Fibroblast of skin of left quadriceps (primary cell): ENCODE measurements at places on chromosomes 4 and X.

DNA sequence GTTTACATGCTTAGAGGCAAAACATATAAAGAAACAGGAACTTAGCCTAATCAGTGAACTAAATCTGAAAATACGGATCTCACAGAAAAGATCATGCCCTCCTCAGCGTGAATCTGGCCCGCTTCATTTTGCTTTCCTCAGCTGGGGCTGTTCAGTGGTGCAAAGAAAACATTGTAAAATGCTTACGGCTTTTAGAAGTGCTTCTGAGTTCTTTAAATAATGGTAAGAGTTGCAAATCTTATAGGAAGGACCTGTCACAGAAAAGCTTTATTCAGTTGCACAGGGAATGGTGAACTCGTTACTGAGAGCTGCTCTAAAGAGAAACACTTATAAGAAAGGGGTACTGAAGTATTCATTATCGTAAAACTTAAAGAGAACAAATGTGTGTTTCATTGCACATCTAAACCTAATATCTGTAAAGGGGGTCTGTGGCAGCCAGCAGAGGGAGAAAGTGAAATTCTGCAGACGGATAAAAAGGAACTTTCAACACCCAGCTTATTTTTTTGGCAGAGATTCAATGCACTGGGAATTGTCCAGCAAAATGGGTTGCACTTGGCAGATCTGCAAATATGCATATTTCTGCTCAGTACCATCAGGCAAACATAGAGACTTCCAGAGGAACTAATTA, 139.2 kb upstream of the ANK2 start:
- peak; percentile 74 for DNase-seq

- DNase-seq, result no peak
Measured at GRCh38 chr4:41408859-41409593, 128.9 kb upstream of the LIMCH1 start.

DNA sequence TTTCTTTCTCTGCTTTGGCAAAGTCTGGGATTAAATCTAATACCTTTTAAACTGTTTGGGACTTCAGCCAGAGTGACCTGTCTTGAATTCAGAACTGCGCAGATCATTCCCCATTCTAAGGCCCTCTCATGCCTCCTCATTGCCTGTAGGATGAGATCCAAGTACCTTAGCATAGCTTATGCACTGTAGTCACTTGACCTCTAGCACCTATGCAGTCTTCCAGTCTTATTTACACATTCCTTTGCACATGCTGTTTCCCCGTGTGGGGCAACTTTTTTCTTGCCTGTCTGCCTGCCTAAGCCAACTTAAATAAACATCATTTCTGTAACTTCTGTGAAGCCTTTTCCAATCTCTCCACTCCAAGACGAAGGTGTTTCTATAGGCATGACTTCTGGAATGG, 68.4 kb downstream of the AR start:
- no peak for DNase-seq

DNA sequence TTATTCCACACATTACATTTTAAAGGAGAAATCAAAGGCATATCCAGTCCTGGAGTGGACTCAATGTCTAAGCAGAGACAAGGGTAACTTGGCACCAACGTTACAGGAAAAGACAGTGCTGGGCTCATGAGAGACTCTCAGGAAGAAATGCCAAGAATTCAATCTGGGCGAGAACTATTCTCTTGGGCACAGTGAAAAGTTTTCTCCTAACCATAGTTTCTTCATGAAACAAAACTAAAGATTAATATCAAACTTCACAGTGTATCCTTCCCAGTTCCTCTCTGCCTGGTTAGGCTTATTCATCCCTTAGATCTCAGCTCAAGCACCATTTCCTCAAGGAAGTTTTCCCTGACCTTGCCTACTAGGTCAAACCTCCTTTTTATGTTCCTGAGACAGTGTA, 109.4 kb upstream of the TLL1 start:
- DNase-seq, result no peak

- peak; percentile 48 for DNase-seq
Measured at GRCh38 chr4:56907489-56908205, at the start of gene REST. TSS of gene REST (plus strand) at chr4:56907900. CDS start at chr4:56910639, 2,739 bp downstream.

GRCh38 chr4:110305455-110305854, 107.0 kb upstream of the ELOVL6 start:
- no peak for DNase-seq

GRCh38 chrX:153684467-153685155, 3.1 kb upstream of the SLC6A8 start:
- no peak for DNase-seq

DNA sequence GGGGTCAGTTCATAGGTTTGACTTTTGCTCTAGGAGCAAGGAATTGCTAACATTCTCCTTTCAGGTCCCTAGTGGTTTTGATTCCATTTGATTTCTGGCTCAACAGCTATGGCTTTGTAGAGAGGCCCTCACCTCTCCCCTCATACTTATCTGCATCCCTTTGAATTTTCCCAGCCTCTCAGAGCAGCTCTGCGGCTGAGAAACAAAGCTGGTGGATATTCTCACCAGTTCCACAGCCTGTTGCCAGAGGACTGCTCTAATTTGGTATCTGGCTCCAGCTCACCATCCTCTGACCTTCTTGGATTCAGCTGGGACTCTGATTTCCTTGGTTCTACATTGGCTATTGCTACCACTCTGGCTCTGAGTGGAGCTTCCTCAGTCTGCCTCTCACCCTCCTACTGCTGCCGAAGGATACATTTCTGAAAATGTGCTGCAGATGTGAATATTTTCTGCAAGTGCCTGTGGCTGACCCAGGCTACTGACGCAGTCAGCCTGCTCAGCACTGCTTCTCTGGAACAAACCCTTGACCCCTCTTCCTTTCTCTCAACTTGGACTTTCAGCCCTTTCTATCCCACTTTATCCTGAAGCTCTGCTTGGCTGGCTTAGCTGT, 110.9 kb upstream of the ENPEP start:
- no peak for DNase-seq

DNA sequence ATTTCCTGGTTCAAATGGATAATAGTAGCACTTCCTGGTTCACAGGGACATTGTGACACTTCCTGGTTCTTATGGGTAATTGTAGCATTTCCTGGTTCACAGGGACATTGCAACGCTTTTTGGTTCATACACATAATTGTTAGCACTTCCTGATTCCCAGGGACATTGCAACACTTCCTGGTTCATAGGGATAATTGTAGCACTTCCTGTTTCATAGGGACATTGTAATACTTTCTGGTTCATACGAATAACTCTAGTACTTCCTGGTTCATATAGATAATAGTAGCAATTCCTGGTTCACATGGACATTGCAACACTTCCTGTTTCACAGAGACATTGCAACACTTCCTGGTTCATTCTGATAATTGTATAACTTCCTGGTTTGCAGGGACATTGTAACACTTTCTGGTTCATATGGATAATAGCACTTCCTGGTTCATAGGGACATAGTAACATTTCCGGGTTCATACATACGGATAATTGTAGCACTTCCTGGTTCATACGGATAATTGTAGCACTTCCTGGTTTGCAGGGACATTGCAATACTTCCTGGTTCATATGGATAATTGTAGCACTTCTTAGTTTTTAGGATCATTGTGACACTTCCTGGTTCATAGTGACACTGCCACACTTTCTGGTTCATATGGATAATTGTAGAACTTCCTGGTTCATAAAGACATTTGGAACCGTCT, 61.6 kb upstream of the CD99 start:
- DNase-seq, result no peak

- DNase-seq, result no peak
Measured at GRCh38 chr4:181234951-181235680, 1008.1 kb upstream of the TENM3 start.

DNA sequence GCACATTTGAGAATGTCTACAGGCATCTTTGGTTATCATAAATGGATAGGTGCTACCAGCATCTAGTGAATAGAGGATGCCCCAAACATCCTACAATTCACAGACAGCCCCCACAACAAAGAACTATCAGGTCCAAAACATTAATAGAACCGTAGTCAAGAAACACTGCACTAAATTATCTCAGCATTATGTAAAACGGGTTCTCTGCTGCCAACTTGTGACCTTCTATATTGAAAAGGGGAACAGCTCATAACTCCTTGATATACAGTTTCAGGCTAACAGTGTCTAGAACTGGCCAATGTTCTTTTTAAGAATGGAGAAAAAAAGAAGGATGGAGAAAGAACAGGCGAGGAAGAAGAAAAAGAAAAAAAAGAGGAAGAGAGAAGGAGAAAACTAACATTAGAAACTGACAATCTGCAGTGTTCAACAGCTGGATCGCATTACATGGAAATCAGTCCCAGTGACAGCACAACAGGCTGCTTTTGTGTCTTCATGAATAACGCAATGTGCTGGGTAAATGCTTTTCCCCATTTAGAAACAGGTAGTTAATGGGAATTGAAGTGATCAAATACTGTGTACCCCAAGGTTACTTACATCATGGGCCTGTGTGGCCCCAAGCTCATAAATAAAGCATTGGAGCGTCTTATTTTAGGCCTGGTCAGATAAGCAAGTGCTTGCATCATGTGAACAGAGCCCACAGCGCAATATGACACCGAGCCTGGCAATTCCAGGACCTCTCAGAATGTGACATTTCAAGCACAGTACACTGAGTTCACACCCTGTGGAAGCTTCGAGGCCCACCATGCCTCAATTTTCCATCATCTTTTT, 339.5 kb downstream of the DHX15 start:
- DNase-seq, result no peak

DNA sequence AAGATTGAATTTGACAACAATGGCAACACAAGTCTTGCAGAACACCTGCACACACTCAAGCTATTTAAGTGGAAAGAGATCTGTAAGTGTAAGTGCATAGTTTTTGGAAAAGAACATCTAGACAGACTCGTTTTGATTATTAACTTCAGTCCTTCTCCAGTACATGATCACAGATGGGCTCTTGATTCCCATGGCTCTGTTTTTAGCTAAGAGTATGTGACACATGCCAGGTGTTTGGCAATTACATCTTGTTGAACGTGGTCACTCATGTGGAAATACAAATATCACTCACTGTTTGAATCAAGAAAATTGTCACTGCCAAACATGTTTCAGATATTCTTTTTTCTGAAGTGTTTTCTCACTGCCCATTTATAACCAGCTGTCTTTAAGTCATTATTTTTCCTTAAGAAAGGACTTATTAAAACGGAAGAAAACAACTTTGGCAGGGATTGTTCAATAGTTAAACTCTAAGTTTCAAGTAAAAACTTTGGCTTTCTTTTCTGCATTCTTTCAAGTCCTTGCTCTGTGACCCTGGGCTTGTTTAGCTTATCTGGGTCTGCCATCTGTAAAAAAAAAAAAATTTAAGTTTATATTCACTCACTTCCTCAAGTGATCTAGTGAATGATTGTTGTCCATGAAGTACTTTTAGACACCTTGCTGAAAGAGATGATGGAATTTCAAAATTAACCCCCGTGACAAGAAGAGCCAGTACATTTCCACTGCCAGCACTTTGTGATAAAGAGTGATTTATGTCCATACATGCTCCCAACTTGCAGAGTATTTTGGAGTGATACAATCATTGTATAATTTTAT, 125.4 kb downstream of the ATXN3L start:
- DNase-seq, result no peak

DNA sequence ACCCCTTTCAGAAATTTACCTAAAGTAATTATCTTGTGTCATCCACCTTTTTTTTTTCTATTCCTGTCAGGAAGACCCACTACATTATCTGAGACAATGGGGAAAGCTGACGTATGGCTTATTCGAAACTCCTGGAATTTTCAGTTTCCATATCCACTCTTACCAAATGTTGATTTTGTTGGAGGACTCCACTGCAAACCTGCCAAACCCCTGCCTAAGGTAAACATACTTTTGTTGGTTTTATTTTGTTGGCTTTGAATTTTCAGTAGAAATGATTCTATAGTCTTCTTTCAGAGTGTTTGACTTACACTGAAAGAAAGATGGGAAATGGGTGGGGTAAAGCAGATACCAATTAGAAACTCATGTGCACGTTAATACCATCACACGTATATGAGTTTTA, 2.2 kb downstream of the UGT2B7 start:
- DNase-seq, result no peak

DNA sequence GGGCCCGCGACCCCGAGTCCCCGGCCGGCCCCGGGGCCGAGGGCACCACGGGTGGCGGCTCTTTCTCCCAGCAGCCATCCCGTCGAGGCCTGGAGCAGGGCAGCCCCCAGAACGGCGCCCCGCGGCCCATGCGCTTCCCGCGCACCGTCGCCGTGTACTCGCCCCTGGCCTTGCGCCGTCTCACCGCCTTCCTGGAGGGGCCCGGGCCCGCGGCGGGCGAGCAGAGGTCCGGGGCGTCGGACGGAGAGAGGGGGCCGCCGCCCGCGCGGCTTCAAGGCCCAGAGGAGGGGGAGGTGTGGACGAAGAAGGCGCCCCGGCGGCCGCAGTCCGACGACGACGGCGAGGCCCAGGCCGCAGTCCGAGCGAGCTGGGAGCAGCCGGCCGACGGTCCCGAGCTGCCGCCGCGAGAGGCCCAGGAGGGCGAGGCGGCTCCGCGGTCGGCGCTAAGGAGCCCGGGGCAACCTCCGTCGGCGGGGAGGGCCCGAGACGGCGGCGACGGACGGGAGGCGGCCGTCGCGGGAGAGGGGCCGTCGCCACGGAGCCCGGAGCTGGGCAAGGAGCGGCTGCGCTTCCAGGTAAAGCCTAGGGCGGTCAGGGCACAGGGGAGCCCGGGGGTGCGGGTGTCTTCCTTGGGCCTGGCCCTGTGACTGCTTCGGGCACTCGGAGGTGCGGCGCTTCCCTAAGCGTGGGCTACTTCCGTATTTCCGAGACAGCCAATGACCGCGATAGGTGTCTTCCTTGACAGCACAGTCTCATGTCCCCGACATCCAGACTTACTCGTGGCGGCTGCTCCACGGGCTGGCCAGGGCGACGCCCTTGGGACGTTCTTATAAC, 845 bp downstream of the ZAR1 start:
- no peak for DNase-seq

GRCh38 chr4:80532674-80533333, 197.3 kb downstream of the CFAP299 start:
- no peak for DNase-seq

DNA sequence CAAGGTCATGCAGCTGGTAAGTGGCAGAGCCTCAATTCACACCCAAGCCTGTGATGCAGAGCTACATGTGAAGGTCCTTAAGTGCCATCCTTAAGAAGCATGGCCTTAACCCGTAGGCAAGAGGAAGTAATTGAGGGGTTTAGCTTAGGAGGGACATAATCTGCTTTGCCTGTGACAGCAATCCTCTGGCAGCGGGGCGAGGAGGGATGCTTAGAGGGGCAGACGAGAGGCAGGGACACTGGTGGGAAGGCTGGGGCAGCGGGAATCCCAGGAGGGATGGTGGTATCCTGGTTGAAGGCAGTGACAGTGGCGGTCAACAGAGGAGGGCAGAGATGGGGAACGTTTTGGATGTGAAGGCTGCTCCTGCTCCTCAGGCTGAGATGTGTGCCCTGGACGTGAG, 88.1 kb downstream of the EFNB1 start:
- DNase-seq, result no peak

DNA sequence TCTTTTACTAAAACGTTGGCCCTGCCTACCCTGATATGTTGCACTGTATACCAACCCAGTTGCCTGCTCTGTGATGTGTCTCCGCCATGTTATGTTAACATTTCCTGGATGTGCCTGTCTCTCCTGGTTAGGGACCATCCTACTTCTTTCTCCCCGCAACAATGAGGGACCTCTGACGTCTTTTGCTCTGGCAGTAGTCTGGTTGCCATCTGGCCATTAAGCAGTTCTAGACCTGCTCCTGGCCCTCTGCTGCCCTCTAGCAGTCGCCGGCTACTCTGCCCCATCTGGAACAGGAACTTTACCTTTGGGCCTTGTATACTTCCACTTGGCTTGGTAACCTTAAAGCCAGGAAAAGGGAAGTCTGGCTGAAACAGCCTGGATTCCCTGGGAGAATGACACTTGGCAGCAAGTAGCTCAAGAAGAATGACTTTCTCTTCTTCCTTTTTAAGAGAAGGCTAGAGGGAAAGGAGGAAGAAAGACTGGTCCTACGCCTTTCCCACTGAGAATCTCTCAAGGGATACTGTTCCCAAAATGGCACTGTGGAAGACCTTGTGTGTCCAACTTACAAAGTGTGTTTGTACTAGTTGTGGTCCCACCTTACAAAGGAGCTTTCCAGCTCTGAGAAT, 63.5 kb downstream of the GPC3 start:
- DNase-seq, result peak; percentile 10
